ENCODE measurements at places on chromosomes 7 and 10. TPM values are rescaled to one million over a fixed set of nuclear protein-coding genes. Genes with fewer than 3 reads are reported as not detected.
A peak's percentile ranks its signal among the peaks of the same experiment; 100 is the strongest.

The TYW1 gene
- total RNA-seq: 25.9 TPM

GRCh38 chr7:116139807-116140206 is 70.5 kb upstream of the TES start:
- DNase-seq: no peak
- no peaks in the 10 kb centered on the region for H3K36me3 ChIP-seq
- no peaks in the 10 kb centered on the region for H3K27me3 ChIP-seq

- no peaks in the 10 kb centered on the region for H3K27me3 ChIP-seq
- DNase-seq: no peak
- no peak overlapping the region for H3K27ac ChIP-seq
- H3K36me3 ChIP-seq: no peaks in the 10 kb centered on the region
- H3K4me3 ChIP-seq: no peak overlapping the region
- peaks cover 23% of the 10 kb centered on the region for H3K4me1 ChIP-seq
Observed at GRCh38 chr7:99132595-99133321, 11.2 kb downstream of the SMURF1 start.

- H3K4me1 ChIP-seq: no peaks in the 10 kb centered on the region
- DNase-seq: no peak
- H3K4me3 ChIP-seq: no peak overlapping the region
- no peak overlapping the region for H3K27ac ChIP-seq
- no peaks in the 10 kb centered on the region for H3K36me3 ChIP-seq
Observed at GRCh38 chr10:122678266-122678665, 21.4 kb downstream of the C10orf120 start.

DNA sequence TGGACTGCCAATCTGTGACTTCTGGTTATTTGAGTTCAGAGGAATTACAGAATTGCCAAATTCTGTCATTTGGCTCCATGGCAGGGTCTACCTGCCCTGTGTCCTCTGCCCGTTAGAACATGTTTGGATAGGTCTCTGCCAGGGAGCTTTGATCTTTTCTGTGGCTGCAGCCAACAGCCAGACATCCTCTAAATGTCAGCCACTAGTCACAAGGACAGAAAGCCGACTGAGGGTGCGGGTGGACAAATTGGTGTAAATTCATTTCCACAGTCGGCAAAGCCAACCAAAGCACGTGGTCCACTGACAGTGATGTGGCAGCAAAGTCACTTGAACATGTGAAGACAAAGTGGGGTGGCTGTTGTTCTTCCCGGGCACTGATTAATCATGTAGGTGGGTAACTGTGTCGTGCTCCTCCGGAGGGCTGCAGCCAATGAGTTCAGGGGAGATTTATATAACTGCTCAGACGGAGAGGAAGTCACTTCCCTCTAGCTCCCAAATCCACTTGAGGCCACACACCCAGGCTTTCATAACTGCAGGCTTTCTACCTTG is 26.7 kb upstream of the CAMK1D start:
- H3K4me3 ChIP-seq: no peak overlapping the region
- no peaks in the 10 kb centered on the region for H3K36me3 ChIP-seq
- no peak overlapping the region for H3K27ac ChIP-seq
- DNase-seq: no peak
- H3K4me1 ChIP-seq: no peaks in the 10 kb centered on the region

- no peak overlapping the region for H3K4me3 ChIP-seq
- H3K27me3 ChIP-seq: no peaks in the 10 kb centered on the region
- H3K4me1 ChIP-seq: no peaks in the 10 kb centered on the region
- no peak overlapping the region for H3K27ac ChIP-seq
- H3K36me3 ChIP-seq: no peaks in the 10 kb centered on the region
Observed at GRCh38 chr10:23139677-23140076, 44.3 kb downstream of the MSRB2 start.

DNA sequence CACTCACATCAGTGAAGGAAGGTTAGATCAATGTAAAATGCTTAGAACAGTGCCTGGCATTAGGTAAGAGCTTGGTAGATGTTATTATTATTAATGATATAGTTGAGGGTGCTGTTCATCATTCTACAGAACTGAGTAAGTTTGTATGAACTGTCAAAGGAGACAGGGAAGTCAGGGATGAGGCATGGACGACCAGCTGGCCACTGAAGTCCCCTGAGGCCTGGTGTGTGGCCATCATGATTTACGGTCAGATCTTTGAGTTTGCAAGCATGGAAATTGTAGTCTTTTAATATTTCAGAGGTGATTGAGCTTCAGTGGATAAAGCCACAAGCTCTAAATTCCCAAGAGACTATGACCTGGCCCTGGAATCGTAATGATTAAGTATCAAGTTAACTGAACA is 6.9 kb downstream of the ARMC3 start:
- no peak for DNase-seq
- no peaks in the 10 kb centered on the region for H3K4me1 ChIP-seq
- no peak overlapping the region for H3K4me3 ChIP-seq
- no peak overlapping the region for H3K27ac ChIP-seq
- H3K27me3 ChIP-seq: no peaks in the 10 kb centered on the region
- H3K36me3 ChIP-seq: no peaks in the 10 kb centered on the region

DNA sequence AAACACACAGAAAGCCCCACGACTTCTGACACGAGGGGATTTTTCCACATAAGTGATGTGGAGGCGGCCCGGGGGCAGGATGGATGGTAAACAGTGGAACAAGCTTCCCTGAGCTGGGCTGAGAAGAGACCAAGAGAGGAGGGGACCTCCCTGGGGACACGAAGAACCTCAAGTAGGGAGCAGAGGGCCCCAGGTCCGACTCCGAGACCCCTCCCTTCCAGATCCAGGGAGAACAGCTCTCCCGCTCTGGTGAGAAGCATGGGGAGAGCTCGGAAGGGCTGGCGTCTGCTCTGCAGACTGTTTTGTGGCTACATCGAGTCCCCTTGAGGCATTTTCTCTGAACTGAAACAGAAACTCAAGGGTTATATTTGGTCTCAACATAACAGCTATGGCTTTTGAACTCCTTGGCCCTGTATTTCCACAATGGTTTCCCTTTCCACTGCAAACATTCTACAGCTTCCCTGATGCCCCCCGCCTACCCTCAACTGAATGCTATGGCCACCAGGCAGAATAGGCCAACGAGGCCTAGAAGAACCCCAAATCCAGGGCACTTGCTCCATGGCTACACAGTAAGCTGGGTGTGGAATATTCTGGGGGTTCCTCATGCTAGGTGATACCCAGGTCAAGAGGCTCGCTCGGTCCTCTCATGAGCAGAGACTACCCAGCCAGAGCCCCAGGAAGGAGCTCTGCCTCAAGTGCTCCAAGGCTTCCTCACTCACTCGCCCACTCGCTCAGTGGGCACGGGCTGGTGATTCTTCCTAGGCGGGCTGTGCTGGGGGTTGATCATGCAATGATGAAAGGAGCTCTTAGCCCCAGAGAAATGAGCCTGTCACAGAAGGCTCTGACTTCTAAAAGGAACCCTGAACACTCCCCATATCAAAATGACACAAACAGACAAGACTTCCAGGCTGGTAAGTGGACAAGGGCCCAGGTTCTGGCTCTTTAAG is 47.5 kb downstream of the FAM53B start:
- H3K27me3 ChIP-seq: no peaks in the 10 kb centered on the region
- peaks cover 96% of the 10 kb centered on the region for H3K4me1 ChIP-seq
- peak overlapping the region; percentile 17 for H3K4me3 ChIP-seq
- peak overlapping the region; percentile 90 for H3K27ac ChIP-seq

The LEP gene
- not detected for total RNA-seq

GRCh38 chr7:123199883-123200282 is at the start of gene SLC13A1:
TSS of gene SLC13A1 (minus strand) at chr7:123199969. CDS start at chr7:123199946, 23 bp downstream.
- H3K4me1 ChIP-seq: no peaks in the 10 kb centered on the region
- H3K4me3 ChIP-seq: no peak within 1 kb of the TSS
- DNase-seq: no peak
- no peaks in the 10 kb centered on the region for H3K27me3 ChIP-seq
- H3K36me3 ChIP-seq: no peaks in the 10 kb centered on the region

DNA sequence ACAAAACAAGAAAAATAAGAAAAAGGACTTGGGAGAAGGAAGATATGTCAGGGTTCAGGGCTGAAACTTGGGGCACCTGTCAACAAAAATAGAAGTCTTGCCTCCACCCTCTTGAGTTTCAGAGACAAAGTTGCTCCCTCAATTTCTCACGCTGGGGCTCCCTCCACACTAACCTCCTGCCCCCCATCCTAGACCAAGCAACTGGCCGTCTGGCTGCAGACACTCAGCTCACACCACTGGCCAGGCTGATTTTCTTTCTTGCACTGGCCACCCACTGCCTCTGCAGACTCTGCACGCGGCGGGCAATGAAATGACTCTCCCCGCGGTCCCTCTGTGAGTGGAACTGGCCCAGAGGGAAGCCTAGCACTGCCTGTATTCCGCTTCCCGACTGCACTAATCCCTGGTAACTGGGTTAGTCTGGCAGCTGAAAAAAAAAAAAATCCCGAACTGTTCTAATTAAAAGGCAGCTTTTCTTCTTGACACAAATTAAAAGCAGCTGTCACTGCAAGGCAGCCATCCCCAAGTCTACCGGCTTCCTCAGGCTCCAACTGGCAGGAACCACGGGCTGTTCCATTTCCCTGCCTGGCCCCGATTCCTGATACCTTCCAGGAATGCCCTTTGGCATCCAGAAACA is 83.5 kb downstream of the SPDYE5 start:
- no peak for DNase-seq
- H3K4me3 ChIP-seq: no peak overlapping the region
- H3K36me3 ChIP-seq: no peaks in the 10 kb centered on the region
- H3K4me1 ChIP-seq: no peaks in the 10 kb centered on the region

The SEMA3E gene
- total RNA-seq: not detected

- no peak overlapping the region for H3K27ac ChIP-seq
- no peak overlapping the region for H3K4me3 ChIP-seq
- peaks cover 50% of the 10 kb centered on the region for H3K36me3 ChIP-seq
- H3K27me3 ChIP-seq: no peaks in the 10 kb centered on the region
- DNase-seq: peak; percentile 19
Observed at GRCh38 chr7:149620961-149621360, 123.4 kb upstream of the ZNF746 start.

DNA sequence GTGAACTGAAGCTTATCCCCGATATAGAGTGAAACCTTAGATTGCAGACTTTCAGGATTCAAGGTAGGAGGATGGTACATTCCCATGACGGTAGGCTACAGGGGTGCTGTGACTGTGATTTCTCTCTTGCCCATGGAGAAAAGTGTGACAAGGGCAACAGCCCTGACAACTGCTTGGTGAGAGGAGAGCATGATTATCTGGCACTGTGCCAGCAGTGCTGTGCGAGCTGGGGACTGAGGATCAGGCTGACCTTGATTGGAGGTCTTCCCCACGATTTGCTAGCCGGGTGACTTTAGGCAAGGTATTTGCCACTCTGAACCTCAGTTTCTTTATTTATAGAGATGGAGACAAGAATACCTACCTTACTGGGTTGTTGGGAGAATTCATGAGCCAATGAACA is 229.5 kb downstream of the PTEN start:
- no peak for DNase-seq
- no peaks in the 10 kb centered on the region for H3K36me3 ChIP-seq
- peaks cover 39% of the 10 kb centered on the region for H3K4me1 ChIP-seq
- H3K27ac ChIP-seq: no peak overlapping the region
- H3K4me3 ChIP-seq: no peak overlapping the region
- H3K27me3 ChIP-seq: no peaks in the 10 kb centered on the region

The NPY4R2 gene
- not detected for total RNA-seq
